NCI-H1694 treated with DMSO at 0.1 percent for 48 hours (cell line): ENCODE measurements at places on chromosomes 6 and 20.

- DNase-seq: no peak
These were observed 8.6 kb downstream of the OR10C1 start for GRCh38 chr6:29447670-29448069.

GRCh38 chr6:27863962-27864905 lies 48.0 kb downstream of the OR2B2 start:
- DNase-seq: no peak

DNA sequence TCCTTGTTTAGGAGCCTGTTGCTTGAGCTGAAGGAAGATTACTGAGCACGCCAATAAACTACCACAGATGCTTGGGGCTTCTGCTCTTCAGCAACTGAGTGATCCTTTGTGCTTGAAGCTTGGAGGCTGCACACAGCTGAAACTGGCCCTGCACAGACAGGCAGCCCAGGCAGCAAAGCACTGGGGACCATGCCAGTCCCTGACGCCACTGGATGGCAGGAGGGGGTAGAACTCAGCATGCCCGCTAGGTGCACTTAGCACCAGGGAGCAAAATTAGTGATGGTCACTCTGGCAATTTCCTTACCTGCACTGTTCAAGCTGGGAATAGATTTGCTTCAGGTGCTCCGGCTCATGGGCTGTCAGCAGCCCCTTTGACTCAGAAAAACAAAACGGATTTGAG lies 91.5 kb downstream of the FAM50B start:
- DNase-seq: no peak

DNA sequence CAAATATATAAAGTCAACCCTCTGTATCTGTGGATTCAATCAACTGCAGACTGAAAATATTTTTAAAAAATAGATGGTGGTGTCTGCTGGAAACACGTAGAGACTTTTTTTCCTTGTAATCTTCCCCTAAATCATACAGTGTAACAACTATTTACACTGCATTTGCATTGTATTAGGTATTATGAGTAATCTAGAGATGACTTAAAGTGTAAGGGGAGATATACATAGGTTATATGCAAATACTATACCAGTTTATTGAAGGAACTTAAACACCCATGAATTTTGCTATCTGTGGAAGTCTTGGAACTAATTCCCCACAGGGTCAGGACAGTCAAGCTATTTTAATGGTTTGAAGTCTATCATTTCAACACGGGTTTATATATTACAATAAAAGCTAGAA lies 10.2 kb downstream of the HDAC2 start:
- no peak for DNase-seq

GRCh38 chr20:49471397-49471796 lies 11.1 kb downstream of the KCNB1 start:
- peak; percentile 43 for DNase-seq

DNA sequence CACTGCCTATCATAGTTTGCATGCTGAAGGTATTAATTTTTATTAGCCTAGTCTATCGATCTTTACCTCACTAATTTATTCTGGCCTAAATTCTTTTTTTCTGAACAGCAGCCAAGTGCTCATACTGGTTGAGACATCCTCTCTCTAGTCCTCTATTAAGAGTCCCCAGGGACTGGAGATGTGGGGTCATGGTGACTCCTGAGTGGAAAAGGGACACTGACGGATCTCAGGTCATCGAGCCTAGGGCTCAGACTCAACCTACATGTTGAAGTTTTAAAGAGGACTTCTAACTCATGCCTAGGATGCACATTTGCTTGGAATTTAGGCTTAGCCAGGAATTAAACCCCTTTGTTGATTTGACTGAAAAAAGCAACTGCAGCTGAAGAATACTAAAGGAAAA lies 378.1 kb downstream of the BTBD9 start:
- DNase-seq: no peak

GRCh38 chr6:38789256-38789655 lies 74.1 kb downstream of the DNAH8 start:
- DNase-seq: no peak

DNA sequence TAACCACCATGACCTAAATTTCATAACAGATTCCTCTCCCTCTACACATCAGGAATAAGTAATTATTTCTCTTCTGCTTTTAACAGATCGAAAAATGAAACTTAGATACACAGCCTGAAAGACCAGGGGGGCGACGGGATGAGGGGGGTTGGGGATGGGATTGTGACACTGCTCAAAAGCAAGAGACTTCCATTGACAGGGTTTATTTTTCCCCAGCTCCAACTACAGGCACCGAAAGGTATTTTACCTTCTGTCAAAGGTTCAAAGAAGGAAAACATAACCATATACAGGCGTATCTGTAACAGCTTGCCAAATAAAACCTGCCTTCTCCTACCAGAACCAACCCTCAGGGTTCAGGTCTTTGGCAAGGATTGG lies 1.3 kb downstream of the EPHA7 start:
- peak; percentile 44 for DNase-seq

DNA sequence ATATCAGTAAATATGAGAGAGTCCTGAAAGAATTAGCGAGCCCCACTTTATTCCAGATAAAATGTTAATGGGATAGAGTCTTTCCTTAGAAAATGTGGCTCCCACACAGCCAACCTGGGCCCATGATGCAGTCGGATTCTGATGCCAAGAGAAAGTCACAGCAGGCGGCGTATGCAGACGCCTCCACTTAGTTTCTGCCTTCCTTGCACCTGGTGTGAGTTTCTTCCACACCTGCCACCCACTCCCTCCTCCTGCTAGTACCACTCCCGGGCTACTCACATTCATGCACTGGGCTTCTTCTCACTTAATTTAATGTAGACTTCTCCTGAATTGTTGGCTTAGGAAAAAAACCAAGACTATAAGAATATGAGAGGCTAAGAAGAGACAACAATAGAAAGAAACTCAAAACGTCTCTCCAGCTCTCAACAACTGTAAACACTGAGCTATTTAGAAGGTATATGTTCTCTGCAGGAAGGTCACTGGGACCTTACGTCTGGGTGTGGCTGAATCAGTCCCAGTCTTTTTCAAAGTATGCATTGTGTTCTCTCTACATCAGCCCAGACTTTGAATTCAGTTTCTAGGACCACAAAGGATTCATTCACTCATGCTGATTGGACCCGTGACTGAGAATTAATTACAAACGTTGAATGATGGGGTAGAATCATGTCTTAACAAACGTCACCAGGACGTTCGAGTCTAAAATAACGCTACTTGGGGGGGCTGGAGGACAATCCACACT lies 70.4 kb downstream of the GCNT2 start:
- no peak for DNase-seq

DNA sequence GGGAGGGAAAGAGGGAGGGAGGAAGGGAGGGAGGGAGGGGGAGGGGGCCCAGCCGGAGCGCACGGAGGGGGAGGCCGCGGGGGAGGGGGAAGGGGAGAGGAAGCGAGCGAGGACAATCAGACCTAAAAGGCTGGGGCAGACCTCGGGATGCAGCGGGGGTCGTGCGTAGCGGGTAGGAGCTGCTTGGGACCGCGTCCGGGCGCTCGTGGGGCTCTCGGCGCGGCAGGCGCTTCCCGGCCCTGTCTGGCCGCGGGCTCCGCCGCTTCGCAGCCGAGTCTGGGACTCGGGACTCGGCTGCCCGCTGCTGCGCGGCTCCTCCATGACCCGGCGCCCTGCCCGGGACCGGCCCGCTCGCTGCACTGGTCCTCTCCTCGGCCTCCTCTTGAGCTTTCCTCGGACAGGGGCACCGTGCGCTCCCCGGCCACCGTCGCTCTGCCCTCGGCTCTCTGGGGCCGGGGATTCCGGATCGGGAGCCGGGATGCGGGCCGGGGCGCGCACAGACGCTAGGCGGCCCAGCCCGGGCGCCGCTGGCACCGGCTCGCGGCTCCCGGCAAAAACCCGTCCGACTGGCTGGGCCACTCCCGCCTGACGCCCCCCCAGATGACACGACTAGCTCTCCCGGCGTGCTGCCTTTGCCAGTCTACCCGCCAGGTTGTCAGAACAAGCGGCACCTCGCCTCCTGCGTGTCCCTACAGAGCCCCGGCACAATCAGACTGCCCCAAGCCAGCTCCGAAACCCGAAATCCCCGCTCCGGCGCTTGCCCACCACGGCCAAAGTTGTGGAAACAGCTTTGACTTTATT lies 2.2 kb downstream of the TFAP2A start:
- DNase-seq: peak; percentile 15

- no peak for DNase-seq
These were observed 4.7 kb downstream of the CCN2 start for GRCh38 chr6:131946404-131946991.

DNA sequence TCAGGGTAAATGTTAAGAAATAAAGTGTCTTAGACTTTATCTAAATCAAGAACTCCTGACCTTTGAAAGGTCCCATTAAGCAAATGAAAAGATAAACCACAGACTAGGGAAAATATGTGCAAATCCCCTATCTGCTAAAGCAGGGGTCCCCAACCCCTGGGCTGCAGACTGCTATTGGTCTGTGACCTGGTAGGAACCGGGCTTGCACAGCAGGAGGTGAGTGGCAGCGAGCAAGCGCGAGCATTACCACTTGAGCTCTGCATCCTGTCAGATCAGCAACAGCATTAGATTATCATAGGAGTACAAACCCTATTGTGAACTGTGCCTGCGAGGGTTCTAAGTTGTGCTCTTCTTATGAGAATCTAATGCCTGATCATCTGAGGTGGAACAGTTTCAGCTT lies 42.4 kb downstream of the LCA5 start:
- no peak for DNase-seq

DNA sequence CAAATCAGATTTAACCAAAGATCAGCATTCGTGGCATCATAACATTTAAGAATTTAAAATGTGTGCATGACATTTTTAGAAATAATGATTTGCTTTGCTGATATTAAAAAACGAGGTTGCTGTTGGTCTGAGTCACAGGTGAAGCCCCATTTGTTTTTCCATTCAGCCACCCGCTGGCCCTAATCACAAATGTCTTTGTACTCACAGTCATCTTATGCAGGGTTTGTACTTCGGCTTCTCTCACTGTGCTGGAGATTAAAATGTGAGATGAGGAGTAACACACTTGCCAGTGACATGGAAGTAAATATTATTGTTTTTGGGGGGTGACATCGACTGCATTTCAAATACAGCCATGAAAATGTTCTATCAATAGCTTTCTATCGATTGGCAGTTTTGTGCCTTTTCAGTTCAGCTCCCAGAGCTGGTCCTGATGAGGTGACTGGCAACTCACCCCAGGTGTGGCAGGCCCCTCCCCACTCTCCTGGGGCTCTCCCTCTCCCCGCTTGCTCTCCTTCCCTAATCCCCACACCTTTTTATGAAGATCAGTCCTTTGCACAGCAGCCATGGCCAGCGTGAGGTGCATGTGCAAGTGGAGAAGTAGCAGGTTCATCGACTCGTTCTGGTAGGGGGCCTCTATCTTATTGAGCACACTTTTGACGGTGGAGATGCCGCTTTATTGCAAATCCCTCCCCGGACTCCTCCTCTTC lies 58.8 kb upstream of the FUCA2 start:
- no peak for DNase-seq

GRCh38 chr6:6697620-6698019 lies 109.1 kb downstream of the LY86 start:
- DNase-seq: no peak

- DNase-seq: no peak
These were observed 2.5 kb upstream of the CLDN20 start for GRCh38 chr6:155261111-155261900.

- DNase-seq: no peak
These were observed 5.8 kb downstream of the OLIG3 start for GRCh38 chr6:137488150-137489045.

GRCh38 chr20:23132293-23132929 lies 46.3 kb upstream of the CD93 start:
- no peak for DNase-seq

- no peak for DNase-seq
These were observed 377.0 kb upstream of the NOX3 start for GRCh38 chr6:155832596-155832995.

GRCh38 chr6:168160506-168161370 lies 81.7 kb upstream of the FRMD1 start:
- DNase-seq: no peak

GRCh38 chr20:3550837-3551236 lies 80.0 kb downstream of the ATRN start:
- DNase-seq: no peak

GRCh38 chr6:17305219-17306001 lies 24.2 kb downstream of the RBM24 start:
- DNase-seq: no peak

- DNase-seq: no peak
These were observed 225.0 kb downstream of the ALDH8A1 start for GRCh38 chr6:134724771-134725340.

- no peak for DNase-seq
These were observed 51.1 kb downstream of the ARID1B start for GRCh38 chr6:156828280-156828703.

DNA sequence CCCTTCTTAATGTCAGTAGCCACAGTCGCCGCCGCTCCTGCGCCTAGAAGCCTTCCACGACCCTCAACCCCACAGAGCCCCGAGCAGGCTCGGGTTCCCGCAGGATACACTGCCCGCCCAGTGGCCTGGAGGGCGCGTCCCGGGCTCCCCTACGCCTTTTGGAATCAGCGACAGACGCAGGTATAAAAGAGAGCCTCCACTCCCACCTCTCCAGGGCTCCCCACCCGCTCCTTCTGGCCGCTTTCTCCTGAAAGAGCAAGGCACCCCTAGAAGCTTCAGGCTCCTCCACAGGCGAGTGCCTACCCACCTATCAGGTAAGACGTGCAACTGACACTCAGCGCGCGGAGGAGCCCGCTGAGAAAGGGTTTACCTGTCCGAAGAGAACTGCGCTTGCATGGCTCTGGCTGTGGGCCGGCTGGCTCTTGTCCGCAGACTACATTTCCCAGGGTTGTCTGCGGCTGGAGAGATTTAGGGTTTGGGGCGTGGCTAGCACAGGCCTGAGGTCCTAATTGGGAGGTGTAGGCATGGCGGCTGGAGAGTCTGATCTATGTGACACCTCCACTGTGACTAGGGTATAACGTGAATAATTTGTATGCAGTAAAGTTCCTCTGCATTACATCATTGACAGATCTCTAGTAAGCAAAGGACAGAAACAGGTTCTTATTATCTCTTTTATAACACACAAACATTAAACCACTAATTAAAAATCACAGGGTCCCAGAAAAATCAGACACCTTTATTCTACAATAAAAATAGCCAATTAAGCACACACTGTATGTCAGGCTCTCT lies 13.5 kb upstream of the ZNF391 start:
- DNase-seq: no peak

- no peak for DNase-seq
These were observed 215.2 kb downstream of the TAF4 start for GRCh38 chr20:61850457-61850856.

DNA sequence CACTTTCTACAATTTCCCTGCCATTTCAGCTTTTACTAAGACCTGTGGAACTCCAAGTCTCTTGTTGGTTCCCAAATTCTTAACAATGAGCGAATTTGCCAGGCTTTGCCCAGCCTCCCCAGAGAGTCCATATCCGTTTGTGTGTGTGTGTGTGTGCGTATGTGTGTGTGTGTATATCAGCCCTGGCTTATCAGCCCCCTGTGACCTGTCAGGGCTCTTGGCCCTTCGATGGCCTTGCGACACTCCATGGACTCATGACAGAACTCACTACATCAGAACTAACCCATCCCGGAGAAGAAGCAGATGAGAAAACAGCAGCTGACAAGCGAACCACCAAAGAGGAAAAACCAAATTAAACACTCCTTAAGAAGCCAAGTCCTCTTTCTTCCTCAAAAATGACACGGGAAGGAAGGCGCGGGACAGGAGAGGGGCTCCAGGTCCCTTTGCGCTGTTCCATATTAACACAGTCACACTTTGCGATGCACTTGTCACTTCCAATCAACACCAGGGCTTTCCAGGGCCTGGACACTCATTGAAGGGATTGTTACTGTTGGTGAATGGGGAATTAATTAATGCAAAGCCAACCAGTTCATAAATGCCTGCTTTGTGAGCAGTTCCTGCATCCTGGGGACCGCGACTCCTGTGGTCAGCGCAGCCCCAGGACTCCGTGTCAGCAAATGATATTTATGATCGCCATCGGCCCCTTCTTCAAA lies 524.0 kb downstream of the CD83 start:
- no peak for DNase-seq
